Activated CD8-positive, alpha-beta memory T cell treated with anti-CD3 and anti-CD28 coated beads for 1 hour (primary cell): ENCODE measurements at places on chromosomes 2 and 18.

GRCh38 chr2:199744260-199744659 is 106.7 kb downstream of the FTCDNL1 start:
- no peak for DNase-seq

GRCh38 chr2:46876741-46877384 is 38.7 kb downstream of the MCFD2 start:
- DNase-seq = no peak

- no peak for DNase-seq
These were observed 7.5 kb downstream of the COPS8 start for GRCh38 chr2:237092920-237093781.

- DNase-seq = no peak
These were observed 158.4 kb downstream of the BCL2 start for GRCh38 chr18:63161032-63161760.

DNA sequence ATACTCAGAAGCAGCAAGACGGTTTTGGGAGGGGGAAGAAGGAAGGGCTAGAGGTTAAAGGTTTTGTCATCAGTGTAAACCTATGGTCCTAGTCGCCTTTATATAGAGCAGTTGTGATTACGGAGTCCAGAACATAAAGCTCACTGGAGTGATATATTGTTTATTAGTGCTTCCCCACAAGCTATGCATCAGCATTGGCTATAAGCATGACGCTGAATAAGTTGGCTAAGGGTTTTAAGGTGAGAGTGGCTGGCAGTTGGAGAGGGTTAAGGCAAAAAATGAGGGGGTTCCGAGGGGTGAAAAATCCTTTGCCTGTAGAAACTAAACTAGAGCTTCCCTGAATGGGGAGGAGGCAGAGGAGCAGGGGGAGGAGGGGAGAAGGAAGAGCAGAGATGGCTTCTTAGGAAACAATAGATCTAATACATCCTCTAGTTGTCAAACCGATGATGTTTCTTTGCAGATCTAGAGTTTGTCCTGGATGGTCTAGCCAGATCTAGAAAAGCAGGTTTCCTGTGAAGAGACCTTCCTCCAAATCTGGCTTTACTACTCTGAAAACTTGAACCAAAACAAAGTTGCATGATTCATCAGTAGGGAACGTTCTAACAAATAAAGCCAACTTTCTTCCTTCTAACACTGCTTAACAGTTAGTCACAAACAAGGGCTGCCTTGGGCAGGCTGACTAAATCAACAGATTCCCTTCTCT is 2.5 kb downstream of the KLF7 start:
- DNase-seq = no peak

DNA sequence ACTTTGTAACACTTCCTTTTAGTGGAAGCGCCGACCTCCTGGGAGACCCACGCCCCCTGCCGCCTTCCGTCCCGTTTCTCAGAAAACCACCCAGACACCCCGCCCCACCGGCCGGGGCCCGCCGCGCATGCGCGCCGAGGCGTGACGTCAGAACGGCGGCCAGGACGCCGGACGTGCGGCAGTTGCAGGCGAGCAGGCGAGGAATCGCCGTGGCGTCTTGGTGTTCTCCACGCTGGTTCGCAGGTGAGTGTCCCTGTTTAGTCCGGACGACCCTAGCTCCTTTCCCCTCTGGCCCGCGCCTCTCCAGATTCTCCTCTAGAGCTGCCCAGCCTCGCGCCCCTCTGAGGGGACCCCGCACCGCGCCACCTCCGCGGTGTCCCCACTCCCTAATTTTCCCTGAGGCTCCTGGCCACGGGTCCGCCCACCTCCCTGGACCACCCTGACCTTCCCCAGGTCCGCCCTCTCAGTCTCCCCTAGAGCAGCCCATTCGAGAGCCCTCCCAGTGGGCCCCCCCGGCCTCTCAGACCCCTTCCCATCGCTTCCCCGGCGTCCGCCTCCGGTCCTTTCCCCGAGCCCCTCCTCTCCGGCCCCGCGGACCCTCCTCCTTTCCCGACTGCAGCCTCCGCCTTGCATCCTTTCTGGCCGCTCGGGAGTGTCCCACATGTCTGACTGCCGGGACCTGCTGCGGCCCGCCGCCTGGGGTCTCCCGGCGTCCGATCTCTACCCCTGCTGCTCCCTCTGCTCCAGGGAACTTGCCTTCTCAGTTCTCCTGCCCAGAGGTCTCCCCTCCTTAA is at the start of gene PLEKHB2:
PLEKHB2 (plus strand) TSS at position 181 of the 794 bp plus-strand sequence. CDS start 15,606 bp downstream, outside the sequence.
- peak; percentile 73 for DNase-seq

DNA sequence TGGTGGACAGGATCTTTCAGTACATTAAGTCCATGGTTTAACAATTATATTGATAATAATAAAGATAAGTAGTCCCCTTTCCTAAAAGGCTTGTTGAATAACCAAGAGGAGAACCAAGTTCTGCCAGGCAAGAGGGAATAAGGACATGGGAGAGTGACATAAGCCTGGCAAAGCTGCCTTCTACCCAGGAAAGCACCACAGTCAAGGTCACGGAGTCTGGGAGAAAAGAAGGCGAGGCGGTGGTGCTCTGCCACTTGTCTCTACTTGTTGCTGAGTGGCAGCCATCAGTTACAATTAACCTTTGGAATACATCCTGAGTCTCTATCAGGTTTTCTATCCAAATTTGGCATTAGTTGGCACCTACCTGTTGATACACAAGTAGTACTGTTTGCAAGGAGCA is 101.7 kb upstream of the GATA6 start:
- no peak for DNase-seq

DNA sequence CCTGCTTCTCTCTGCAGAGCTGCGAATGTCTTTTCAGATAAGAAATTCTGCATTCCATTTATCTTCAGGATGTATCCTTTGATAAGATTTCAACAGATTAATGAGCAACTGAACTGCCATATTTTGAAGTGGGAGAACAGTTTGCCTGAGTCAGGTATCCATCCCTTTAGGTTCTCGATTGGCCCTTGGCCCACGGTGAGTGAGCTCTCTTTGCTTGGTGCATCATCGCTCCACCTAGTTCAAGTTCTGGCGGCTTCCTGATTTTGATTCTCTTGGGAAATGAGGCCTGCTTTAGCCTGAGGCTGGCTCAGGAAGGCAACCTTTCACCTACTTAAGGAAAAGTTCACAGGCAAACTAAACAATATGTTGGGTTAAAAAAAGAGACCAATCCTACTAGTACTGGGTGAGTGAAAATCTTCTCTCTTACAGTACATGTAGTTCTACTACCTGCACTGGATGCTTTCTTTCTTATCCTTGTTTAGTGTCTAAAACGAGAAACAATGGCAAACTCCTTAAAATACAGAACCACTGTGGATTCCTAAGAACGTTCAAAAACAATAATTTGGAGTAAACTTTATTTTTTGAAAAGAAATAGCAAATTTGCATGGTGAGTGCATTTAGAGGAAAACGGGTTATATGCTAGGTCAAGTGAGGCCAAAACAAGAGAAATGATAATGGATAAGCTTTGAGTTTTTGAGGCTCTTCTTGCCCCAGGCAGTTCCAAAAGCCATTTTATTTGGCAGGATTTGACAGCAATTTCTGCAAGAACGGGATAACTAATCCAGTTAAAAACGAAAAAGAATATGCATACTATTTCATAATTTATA is 837 bp upstream of the ACSL3 start:
- no peak for DNase-seq

DNA sequence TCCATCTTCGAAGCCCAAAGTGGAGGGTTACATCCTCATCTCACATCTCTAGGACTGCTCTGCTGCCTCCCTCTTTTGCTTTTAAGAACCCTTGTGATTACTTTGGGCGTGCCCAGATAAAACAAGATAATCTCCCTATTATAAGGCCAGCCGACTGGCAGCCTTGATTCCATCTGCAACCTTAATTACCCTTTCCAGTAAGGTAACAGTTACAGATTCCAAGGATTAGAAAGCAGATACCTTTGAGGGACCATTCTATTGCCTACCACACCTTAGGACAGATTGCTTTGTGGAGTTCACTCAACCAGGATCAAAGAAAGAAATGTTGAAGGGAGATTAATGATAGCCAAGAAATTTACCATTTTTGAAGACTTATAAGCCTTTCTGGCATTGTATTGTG is 250.8 kb upstream of the ACVR2A start:
- no peak for DNase-seq

DNA sequence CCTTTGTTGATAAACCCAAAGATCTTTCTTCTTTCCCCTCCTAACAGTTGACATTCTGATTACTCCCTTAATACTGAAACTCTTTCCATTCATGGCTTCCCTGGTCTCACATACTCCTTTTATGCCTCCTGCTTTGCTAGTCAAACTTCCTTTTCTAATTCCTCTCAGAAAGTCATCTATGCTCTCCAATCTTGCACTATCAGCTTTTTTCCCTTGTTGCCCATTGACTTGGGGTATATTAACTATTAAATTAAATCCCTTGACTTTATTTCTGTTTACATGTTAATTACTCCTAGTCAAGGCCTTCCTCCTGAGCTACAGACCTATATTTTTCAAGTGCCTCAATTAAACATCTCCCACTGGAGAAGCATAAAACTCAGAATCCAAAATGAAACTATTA is 3.6 kb upstream of the COL5A2 start:
- no peak for DNase-seq

DNA sequence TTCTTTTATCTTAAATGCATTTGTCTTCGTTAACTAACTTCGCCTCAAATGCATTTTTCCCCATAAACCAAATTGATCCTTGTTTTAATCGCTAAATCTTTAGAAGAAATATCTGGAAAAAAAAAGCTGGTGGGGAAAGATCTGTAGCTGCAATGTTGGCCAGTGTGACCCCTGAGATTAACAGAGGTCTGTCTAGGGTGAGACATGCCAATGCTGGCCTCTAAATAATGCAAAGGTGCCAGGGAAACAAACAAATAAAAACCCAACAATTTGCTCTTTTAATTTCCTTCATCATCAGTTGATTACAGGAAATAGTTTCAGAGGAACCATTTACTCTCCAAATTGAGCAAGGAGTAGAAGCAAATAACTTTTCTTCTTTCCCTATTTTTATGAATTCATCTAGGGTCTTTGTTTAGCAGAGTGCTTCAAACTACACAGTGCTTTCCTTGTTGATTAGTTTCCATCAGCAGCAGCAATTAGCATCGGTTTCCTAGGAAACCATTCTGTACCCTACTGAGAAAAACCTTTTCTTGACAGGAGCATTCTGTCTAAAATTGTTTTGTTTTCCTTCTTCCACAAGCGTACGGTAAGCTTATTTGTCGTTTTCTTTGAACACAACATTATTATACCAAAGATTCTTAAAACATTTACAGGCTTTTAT is 100.5 kb upstream of the UNC80 start:
- no peak for DNase-seq

DNA sequence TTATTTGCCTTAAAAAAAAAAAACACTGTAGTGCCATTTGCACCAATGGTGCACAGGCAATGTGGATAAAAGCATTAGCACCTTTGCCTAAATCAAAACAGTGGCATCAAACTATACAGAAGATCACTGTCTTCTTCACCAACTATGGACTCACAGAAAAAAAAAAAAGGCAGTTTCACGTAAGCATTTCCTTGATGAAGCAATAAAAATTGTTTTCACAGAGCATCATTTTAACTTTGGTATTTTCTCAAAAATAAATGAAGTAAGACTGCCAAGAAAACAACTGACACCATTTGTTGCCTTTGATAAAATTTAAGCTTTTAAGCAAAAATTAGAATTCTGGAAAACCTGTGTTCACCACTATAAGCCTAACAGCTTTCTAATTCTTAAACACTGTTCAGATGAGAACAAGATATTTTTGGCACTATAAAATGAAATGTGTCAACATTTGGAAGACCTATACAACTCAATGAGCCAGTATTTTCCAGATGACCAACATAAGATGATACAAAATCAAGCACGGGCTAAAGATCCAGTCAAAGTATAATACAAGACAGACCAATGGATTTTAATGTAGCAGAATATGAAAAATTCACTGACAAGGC is 21.1 kb downstream of the METTL8 start:
- DNase-seq = no peak

- DNase-seq = no peak
These were observed 32.1 kb upstream of the SH3BP4 start for GRCh38 chr2:234919711-234920110.

DNA sequence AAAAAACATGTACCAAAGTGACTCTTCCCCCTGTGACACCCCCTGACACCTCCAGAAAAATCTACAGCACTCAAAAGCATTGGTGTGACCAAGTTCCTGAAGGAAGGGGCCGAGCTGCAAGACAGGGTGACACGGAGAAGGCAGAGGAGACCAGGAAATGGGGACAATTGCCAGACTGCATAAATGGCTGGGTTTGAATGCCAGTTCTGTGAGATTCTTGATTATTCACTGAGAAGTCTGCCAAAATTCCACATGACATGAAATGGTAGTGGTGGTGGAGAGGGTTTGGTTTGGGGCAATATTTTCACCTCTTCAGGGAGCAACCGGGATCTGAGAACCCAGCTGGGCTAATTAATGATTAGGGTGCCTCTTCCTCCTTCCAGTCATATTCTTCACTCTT is 178.5 kb downstream of the ARL4C start:
- DNase-seq = no peak

GRCh38 chr2:9737053-9737875 is 106.0 kb upstream of the TAF1B start:
- DNase-seq = no peak

DNA sequence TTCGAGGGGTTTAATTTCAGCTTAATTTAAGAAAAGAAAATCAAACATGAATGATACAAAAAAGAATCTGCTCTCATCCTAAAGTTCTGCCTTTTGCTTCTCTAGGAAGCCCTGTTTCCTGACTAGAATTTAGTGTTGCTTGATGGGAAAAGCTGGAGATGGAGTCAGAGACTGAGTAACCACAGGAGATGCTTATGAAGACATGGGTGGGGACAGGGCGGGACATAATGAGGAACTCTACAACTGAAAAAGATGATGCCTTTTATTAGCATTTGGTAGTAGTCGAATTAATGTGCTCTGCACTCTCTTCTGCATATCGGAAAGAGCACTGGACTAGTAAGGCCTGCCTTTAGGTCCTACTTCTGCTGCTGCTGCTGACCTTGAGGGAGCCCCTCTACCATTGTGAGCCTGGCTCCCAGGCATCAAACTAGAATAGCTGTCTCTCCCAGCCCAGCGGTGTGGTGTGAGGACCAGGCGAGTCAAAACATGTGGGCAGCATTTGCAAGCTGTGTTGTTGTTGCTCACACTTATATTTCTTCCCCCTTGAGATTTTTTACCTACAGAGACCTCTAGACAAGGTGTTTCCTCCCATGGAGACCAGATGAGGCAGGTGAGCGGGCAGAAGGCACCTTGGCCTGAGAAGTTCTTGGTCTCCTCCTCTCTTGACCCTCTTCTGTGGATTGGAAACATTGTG is 61.5 kb downstream of the INPP4A start:
- DNase-seq = no peak
